Left kidney (tissue), 8 donors: ENCODE measurements at places on chromosomes 1 and 21. TPM values are rescaled to one million over a fixed set of nuclear protein-coding genes. Genes with fewer than 3 reads are reported as not detected.
A peak's percentile ranks its signal among the peaks of the same experiment; 100 is the strongest.

DNA sequence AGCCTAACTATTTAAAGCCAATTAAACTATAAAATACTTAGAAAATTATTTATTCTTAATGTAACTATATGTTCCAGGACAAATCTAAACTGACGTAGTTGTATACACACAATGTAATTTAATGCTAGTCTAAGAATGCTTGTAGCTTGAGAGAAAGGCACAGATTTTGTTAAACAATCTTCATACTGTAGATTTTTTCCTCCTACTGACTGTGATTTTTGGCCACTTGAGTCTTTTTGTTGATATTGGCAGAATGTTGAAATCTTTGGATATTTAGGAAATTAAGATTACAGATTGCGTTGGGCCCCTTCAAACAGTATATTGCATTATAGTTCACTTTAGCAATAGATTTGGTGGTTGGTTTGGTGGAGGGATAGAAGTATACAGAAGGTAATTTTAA lies 40.5 kb downstream of the ATF3 start:
- no peak for DNase-seq

DNA sequence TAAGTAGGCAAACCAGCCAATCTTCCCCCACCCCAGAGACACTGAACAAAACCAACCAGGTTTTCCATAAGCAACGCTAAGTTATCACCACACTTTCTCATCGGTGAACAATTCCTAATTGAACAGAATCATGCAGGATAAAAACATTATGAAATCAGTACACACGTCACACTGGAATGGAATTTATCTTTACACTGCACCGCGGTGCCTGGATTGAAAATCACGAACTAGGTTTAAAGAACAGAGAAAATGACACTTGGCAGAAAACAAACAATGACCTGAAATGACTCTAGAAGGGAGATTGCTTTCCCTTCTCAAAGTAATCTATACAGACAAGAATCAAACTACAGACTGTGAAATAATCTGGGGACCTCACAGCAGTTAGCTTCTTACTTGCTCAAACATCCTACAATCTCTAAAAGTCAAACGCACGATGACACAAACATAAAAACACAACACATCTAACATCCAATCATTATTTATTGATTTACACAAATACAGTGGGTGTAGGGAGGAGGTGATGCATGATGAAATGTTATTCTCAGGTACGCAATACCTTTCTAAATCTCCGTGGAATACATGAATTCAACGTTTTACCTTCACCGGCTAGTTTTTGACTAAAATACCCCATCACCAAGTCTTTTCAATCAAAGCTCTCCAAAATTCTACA lies 1.9 kb downstream of the EIF4G3 start:
- no peak for DNase-seq

- no peak for DNase-seq
Measured at GRCh38 chr1:240878631-240879030, 266.7 kb upstream of the GREM2 start.

- DNase-seq, result no peak
Measured at GRCh38 chr1:225710804-225711203, 57.9 kb upstream of the ENAH start.

DNA sequence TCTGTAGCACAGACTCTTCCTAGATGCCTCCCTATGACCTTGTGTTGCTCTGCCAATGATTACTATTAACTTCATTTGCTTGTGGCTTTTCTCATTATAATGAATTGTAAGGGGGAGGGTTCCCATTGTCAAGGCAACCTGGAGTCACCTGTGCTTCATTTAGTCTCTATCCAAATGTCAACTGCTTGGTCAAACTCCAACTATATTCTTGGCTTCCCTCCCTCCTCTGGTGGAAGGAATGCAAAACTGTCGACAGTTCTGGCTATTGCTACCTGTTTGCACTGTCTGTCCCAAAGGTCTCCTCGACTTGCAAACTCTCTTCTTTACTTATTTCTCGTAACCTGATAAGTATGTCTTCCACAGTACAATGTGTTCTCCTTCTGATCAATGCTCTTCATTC lies 100.3 kb downstream of the CACNA1E start:
- peak; percentile 27 for DNase-seq

DNA sequence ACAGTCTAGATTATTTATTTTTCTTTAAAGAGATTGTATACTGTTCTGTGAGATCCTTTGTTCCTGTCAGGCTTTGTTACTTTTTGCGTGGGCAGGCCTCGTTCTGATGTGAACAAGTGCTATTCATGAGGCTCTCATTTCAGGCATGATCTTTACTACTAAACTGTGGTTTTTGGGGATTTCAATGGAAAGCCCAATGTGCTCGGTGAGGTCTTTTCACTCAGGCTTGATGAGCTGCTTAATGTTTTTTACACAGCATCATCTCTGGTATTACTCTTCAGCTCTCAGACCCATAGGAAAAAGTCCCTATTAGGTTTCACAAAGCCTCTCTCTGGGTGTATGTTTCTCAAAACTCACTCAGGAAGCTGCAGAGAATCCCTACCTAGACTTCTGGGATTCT lies 419.4 kb downstream of the GPATCH2 start:
- no peak for DNase-seq

DNA sequence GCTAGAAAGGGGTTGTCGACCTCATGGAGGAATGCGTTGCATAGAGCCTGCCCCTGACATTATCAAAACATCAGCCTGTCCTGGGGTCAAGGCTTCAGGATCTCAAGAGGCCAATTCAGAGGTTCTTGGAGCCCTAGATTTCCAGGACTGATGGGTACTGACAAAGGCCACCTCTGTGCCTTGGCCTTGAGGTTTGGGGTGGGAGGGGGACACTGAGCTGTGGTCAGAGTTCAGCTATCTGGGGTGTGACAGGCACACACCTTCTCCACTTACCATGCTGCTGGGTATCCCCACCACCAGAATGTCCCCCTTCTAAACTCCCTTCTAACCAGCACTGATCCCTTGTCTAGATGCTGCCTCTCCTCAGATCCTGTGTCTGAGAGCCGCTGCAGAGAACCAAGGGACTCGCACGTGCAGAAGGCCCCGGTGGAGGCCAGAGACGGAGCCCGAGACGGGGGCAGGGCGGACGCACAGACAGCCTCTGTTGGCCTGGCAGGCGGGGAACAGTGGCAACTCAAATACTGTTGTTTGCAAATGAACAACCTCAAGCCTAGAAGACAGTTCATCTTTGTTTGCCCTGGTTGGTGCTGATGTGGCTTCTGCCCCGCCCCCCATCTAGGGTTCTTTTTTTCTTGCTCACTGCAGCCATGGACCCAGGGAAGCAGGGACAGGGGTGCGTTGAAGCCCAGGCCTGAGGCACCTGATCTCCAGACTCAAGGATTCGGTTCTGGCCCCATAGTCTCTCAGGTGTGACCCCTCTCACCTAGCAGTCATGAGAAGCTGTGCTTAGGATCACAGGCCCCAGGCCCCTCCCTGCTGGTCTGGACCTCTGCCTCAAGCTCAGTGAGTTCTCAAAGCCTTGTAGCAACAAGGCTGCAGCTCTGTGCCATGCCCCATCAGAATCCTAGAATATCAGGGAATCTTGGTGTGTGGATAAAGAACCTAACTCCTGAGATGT lies 28.1 kb upstream of the CSF1 start:
- no peak for DNase-seq

- DNase-seq, result no peak
Measured at GRCh38 chr1:224564454-224565084, 51.5 kb upstream of the CNIH3 start.

GRCh38 chr1:7511381-7511780 lies 259.7 kb upstream of the VAMP3 start:
- no peak for DNase-seq

GRCh38 chr1:240734001-240734400 lies 122.0 kb upstream of the GREM2 start:
- no peak for DNase-seq

DNA sequence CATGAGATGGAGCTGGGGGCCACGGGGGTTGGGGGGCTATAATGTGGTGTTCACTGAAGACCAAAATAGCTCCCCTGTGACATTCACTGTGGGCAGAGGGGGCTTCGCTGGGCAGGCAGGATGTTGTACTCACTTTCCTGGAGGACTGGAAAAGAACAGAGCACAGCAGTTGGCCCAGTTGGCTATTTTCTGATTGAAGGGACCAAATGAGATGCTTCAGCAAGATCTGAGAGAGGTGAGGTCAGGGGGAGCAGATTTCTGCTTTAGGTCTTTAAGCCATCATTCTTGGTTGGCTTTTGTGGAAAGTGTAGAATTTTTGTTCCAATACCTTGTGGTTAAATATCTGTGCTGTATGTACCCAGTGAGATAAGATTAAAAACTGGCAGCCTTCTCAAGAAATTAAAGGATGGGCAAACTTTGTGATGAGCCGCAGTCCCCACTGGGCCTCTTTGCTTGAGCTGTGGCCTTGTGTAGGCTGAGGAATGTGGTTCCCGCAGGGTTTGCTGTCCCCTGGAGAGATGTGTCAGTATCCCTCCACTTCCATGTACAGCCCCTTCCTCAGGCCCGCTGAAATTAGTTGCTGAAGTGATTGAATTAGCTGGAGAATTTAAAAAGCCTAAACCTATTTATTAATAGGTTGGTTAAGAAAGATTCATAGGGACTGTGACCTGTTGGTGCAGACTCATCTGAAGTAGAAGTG lies 80.7 kb downstream of the ATP5PO start:
- no peak for DNase-seq

- DNase-seq, result no peak
Measured at GRCh38 chr1:212162635-212163034, 122.6 kb upstream of the PPP2R5A start.

DNA sequence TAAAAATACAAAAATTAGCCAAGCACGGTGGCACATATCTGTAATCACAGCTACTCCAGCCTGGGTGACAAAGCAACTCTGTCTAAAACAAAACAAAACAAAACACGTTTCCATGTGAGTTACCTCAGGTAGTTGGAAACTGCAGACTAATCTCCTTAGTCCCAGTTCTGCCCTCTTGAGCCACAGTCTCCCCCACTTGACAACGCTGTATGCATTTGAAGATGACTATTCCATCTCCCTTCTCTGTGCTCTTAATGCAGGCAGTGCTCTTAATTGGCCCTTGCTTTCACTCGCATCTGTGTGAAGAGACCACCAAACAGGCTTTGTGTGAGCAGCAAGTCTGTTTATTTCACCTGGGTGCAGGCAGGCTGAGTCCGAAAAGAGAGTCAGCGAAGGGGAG lies 19.6 kb upstream of the DHCR24 start:
- DNase-seq, result no peak

- no peak for DNase-seq
Measured at GRCh38 chr1:64110924-64111777, 92.3 kb upstream of the UBE2U start.

GRCh38 chr21:45634511-45635183 lies 8.9 kb upstream of the PCBP3 start:
- no peak for DNase-seq

GRCh38 chr21:44012474-44013379 lies 618 bp downstream of the TRAPPC10 start:
- no peak for DNase-seq

GRCh38 chr1:24363994-24364393 lies 44.8 kb downstream of the GRHL3 start:
- no peak for DNase-seq

GRCh38 chr1:36567601-36568341 lies 85.1 kb upstream of the CSF3R start:
- DNase-seq, result no peak

DNA sequence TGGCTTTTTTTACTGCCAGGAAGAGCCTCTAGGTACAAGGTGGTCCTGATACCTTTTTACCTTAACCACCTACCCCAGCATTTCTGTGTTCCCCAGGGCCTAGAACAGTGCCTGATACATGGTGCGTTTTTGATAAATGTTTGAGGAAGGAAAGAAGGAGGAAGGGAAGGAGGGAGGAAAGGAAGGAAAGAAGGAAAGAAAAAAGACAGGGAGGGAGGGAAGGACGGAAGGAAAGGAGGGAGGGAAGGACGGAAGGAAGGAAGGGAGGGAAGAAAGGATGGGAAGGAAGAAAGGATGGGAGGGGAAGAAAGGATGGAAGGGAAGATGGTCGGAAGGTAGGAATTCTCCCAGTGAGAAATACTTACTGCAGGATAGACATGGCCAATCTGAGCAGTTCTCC lies 12.0 kb upstream of the MAGOH start:
- DNase-seq, result no peak

DNA sequence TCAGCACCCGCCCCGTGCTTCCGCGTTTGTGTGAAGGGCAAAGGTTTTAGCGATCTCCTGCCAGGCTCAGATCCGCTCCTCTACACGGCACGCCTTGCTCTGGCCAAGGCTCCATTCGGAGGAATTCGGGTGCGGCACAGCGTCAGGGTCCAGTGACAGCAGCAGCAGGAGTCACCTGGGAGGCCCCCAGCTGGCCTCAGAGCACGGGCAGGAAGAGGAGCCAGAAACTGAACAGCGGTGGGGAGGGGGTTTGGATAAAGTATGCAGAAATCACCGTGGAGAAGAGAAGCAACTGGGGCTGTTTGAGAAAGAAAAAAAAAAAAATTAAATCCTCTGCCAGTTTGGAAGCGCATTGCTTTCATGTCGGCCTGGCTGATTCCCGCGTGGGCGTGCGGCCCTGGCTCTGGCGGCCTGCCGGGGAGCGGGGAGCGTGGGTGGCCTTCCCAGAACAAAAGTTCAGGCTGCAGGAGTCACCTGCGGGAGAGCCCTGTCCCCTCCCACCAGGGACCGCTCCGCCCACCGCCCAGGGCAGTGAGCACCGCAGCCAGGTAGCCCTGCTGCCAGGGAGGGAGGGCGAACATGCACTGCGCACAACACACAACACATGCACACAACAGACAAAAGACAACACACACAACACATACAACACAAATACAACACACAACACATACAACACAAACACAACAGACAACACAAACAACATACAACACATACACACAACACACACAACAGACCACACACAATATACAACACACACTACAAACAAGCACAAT lies 107.6 kb downstream of the ETS2 start:
- peak; percentile 69 for DNase-seq

DNA sequence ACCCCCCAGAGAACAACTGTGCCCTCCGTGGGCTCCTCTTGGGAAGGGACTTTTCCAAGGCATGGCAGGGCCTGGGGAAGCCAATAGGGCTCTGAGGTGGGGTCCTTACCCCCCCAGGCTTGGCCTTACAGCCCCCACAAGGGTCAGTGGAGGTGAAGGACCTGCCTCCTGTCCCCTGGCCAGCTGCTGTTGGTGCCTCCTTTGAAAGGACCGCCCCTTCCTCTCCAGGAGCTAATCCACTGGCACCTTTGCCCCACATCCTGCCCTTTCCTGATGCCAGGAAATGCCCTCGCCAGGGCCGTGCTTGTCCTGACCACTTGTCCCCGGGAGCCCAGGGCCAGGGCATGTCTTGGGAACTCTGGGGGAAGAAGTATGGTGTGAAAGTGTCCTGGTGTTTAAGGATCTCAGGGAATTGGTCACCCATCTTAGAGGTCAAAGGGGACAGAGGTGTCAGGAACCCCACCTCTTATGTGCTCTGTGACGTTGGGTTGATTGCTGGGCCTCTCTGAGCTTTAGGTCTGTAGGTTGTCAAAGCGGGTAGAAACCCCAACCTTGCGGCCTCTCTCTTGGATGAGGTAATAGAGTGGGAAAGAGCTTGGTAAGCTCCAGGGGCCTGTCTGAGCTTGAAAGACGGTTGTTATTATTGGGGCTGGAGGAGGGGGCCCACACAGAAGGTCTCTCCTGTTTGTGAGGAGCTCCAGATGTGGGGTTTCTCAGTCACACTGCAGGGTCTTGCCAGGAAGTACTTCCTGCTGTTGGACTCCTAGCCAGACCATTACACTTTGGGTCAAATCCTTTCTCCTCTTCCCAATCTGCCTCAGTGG lies 2.8 kb downstream of the KCNQ4 start:
- DNase-seq, result no peak

The CCDC17 gene
- 1.3 TPM for polyA plus RNA-seq

The PMVK gene
- polyA plus RNA-seq, result 34.9 TPM

The KCNA2 gene
- polyA plus RNA-seq, result 0.53 TPM

The CFHR3 gene
- polyA plus RNA-seq, result 0.50 TPM

The DISC1 gene
- polyA plus RNA-seq, result 5.4 TPM

The IL22RA1 gene
- polyA plus RNA-seq, result 4.0 TPM

The SPRR4 gene
- not detected for polyA plus RNA-seq

The FAM151A gene
- 32.2 TPM for polyA plus RNA-seq

The TMEM125 gene
- polyA plus RNA-seq, result 15.6 TPM
